ENCODE measurements at places on chromosomes 7 and 10. TPM values are rescaled to one million over a fixed set of nuclear protein-coding genes. Genes with fewer than 3 reads are reported as not detected.

The TFPI2 gene
- total RNA-seq, result 34.9 TPM

- DNase-seq, result no peak
These were observed 11.0 kb downstream of the FLNC start for GRCh38 chr7:128841171-128841690.

DNA sequence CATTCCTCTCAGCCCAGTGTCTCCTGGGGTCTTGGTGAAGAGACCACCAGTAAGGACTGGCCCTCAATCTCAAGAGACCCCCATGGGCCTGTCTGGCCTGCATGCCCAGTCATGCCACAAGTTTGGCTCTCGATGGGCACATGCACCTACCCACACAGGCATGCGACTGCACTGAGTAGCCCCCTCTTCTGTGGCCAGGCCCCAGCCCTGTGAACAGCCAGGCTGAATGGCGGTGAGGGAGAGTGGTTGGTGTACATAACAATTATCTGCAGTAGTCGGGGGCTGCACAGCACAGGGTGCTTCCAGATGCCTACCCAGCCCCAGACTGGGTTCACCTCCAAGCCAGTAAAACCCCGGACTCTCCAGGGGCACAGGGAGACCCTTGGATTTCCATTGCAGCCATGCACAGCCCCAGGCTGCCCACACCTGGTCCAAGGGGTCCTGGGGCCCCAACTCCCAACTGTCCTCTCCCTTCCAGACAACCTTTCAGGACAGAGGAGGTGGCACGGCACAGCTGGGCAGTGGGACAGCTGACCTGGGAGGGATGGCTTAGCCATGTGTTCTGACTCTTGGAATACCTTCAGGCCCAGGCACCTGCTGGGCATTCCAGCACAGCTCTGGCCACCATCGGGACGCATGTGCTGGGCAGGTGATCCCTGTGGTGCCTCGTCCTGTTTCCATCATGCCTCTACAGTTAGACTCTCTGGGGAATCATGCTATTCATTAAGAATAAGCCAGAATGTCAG lies 21.0 kb upstream of the CSGALNACT2 start:
- DNase-seq, result no peak

- no peak for DNase-seq
These were observed 12.3 kb downstream of the CNPY1 start for GRCh38 chr7:155533827-155534690.

DNA sequence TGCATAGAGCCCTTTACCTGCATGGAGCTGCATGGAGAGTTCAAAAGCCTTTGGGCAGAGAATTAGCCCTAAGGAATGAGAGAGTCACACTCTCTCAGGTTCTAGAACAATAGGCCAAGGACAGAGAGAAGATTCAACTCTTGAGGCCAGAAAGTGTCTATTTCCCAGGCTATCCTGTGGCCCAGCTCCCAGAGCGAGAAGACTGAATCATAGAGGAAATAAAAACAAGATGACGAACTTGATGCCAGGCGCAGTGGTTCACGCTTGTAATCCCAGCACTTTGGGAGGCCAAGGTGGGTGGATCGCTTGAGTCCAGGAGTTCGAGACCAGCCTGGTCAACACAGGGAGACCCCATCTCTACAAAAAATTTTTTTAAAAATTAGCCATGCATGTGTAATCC lies 18.3 kb upstream of the PODXL start:
- DNase-seq, result peak; percentile 51

GRCh38 chr10:61793760-61794703 lies 107.5 kb upstream of the ARID5B start:
- DNase-seq, result peak; percentile 43

GRCh38 chr10:78513986-78514385 lies 480.3 kb downstream of the RPS24 start:
- DNase-seq, result no peak

Measured in HFFc6 (cell line).